Lower leg skin (tissue), 4 donors: ENCODE measurements at places on chromosomes 6 and 20. TPM values are rescaled to one million over a fixed set of nuclear protein-coding genes. Genes with fewer than 3 reads are reported as not detected.

FAM184A gene
- 0.57 TPM for total RNA-seq

MLIP gene
- total RNA-seq = 20.6 TPM

TBC1D32 gene
- total RNA-seq = 7.9 TPM

GNRH2 gene
- not detected for total RNA-seq

PHACTR1 gene
- total RNA-seq = 1.5 TPM

SNAI1 gene
- 1.3 TPM for total RNA-seq

CAGE1 gene
- not detected for total RNA-seq

KCNK5 gene
- total RNA-seq = 73.4 TPM

TRAPPC3L gene
- not detected for total RNA-seq

SNX9 gene
- 59.5 TPM for total RNA-seq

CCDC170 gene
- 1.1 TPM for total RNA-seq

SIM1 gene
- total RNA-seq = 0.66 TPM

LIN28B gene
- not detected for total RNA-seq

ZNF165 gene
- 3.1 TPM for total RNA-seq

DNA sequence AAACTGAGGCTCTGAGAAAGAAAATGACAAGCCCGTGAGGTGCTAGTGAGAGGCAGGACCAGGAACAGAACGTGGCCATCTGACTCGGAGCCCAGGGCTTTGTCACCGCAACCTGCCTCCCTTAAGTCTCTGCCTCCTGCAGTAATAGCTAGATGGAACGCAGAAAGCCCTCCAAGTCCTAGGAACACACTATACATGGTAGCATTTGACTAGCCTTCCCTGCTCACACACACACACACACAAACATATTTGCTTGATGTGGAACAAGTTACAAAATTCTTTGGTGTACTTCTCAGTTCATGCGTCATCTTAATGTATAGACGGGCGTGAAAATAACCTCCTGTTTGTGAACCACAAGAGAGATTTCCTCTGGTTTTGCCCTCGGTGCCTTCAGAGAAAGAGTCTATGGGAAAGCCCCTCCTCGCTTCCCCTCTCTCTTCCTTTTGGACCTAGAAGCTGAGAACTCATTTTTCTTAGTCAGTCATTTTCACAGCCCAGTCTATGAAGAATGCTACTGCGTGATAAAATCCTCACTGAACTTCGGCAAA, 38.8 kb downstream of the C6orf52 start:
- DNase-seq = no peak

DNA sequence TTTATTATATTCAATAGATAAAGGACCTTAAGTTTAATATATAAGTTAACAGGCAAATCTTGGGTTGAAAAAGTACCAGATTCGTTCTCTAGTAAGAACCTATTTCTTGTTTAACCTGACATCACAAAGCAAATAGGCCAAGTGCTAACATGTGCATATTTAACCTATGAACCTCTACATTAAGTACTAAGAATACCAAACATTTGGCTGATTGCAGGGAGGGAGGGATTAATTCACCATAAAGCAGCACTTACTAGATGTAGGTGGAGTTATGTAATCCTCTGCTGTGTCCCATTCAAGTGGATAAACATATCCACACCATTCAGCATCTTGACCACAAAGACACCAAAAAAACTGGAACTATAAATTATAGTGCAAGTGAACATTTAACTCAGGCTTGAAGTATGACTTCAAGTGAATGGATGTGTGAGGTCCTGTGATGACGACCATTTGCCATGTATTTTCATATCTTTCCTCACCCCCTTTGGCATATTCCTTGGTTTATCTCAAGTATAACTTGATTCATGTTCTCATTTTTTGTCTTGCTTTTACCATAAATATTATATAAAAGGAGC, 10.2 kb downstream of the STX11 start:
- no peak for DNase-seq

DNA sequence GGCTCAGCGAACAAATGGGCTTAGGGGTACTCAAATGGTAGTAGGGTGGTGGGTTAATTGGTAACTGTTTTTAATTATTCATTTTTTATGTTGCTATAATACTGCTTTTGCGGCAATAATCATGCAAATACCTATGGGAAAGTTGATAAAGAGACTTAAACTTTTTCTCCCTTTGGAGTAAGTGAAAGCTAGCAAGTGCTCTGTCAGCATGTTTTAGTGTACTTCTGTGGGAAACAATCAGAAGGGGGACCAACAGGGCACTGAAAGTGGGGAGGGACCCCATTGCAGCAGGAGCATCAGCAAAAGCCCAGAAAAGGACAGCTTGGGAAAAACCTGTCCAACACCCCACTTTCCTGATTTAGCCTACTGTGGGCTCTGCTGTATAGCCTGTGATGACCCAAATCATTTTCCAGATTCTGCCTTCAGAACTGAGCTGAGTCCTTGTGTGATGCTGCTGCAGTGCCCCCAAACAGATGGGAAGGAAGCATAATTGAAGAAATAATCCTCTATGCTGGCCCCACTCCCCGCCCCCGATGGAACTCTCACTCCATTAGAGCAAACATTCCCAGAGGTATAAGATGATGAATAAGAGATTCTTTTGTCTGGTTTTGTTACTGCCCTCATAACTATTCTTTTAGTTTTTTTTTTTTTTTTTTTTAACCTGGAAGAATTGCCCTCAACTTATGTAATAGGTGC, 322.8 kb downstream of the CD83 start:
- no peak for DNase-seq

DNA sequence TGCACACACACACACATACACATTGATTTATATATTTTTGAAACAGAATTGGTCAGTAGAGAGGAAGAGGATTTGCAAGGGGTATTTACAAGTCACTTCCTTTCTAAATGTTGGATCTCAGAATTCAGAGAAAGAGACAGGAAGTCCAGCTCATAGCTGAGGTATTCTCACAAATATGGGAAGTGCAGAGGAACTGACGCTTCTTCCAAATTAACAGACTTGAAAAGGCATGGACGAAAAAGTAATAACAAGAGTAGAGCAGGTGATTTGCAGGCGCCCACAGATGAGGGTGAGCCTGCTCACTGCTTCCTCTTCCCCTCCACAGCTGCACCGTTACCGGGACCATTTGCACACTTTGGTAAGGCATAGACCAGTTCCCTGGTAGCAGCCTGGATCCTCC, 246.4 kb downstream of the PHACTR1 start:
- no peak for DNase-seq

- DNase-seq = no peak
These were observed 306.5 kb upstream of the SPTLC3 start for GRCh38 chr20:12702312-12702711.

- DNase-seq = peak; percentile 61
These were observed 20.7 kb downstream of the SYNJ2 start for GRCh38 chr6:158002249-158002950.

- DNase-seq = no peak
These were observed 32.3 kb upstream of the SCUBE3 start for GRCh38 chr6:35181308-35181932.

GRCh38 chr6:159981071-159981402, 12.2 kb downstream of the IGF2R start:
- no peak for DNase-seq

GRCh38 chr6:34484899-34485298, 19.0 kb downstream of the PACSIN1 start:
- no peak for DNase-seq

- DNase-seq = no peak
These were observed 481.9 kb downstream of the GJA1 start for GRCh38 chr6:121917263-121917829.

DNA sequence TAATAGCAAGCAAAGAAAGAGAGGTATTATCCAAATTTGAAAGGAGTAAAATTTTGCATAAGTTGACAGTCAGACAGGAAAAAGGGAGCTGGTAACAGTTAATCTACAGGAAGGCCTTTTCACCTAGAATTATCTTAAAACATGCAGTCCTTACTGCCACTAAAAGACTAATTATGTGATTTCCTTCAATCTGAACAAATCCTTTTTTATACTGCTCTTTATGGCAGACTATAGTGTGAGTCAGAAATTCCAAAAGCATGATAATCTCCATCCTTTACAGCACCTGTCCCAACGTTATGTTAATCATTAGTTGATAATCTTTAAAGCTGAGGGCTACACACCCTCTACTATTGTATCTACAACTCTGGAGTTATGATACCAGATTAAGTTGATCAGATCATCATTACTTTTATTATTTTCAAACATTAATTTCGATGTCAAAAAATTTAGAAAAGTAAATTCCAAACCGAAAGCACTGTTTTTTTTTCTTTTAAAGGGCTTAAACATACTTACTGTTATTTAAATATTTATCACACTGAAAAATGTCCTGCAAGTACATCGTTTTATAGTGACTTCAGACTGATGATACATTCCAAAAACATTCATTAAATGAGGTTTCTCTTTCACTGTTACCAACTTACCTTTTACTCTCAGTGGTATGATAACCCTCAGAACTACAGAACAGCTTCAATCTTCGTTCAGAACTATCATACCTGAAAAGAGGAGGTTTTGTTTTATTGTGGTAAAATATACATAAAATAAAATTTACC, 33.2 kb upstream of the AKAP7 start:
- no peak for DNase-seq

- no peak for DNase-seq
These were observed 55.2 kb upstream of the NOX3 start for GRCh38 chr6:155510879-155511278.

GRCh38 chr20:59518881-59519706, 85.2 kb upstream of the PHACTR3 start:
- DNase-seq = peak; percentile 76

GRCh38 chr6:44122801-44123200, 4.5 kb downstream of the MRPL14 start:
- DNase-seq = no peak

DNA sequence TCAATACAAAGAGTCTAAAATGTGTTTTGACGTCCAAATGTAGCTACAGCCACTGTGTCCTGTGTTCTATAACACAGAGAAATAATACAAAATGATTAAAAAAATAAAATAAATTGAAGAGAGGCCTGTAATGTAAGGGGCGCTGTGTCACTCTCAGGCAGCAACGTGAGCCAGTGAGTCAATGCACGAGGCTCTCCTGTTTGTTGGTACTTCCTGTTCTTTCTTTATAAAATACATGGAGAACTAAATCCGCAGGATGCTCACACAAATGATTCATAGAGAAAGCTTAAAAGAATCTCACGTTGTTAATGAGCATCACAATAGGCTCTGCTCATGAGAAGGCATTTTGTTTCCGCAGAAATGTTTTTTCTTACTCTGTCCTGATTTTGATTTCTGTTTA, 635.0 kb upstream of the AGPAT4 start:
- DNase-seq = no peak

- DNase-seq = no peak
These were observed 20.2 kb upstream of the FHL5 start for GRCh38 chr6:96542702-96543101.

DNA sequence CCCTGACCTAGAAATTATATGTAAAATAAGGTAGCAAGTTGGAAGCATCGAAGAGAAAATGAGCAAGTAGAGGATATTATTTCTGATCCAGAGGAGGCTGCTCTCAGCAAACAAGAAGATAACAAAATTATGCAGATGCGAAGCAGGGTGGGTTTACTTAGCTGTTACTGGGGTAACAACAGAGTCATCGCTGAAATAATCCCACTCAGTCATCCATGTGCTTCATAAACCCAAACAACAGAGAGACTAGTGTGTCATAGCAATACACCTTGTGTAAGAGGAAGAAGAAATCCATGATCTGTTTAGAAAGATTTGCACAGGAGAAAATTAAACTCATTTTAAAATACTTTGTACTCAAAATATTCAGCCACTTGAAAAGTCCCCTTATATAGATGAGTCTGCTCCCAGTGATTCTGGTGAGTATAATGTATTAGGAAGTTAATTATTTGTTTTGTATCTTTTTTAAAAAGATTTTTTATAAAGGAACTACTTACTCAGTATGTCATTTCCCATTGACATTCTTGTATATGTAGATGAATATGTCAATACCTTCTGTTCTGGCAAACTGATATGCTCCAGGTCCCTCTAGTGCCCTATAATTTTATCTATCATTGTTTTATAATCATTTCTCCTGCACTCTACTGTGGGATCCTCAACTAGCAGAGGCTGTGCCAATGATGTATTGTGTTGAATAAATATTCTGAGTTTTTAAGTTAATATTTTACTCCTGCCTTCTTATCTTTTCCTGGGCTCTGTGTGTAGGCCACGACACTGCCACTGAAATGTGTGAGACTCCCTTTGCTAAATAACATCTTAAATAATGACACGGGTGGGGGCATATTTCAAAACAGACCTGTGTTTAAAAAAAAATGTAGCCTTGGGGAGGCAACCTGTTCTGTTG, 8.6 kb upstream of the HIVEP2 start:
- DNase-seq = no peak

- no peak for DNase-seq
These were observed 11.5 kb downstream of the ITPR3 start for GRCh38 chr6:33632558-33633039.

GRCh38 chr6:3471711-3472110, 14.9 kb upstream of the SLC22A23 start:
- no peak for DNase-seq

DNA sequence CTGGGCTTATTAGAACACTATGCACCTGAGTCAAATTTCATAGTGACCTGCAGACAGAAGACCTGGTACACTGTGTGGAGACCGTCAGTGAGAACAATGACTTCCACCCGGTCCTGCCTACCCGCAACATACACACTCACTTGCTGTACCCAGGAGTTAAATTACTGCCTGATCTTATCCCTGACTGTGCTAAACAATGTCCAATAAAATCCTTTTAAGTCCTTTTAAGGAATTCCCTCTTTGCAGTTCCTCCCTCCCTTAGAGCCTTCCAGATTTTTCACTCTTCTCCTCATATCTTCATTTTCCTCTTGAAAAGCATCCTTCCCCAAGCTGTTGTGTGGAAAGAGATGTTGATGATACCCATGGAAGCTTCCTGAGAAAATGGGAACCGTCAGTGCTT, 3.4 kb upstream of the KCNG1 start:
- no peak for DNase-seq

DNA sequence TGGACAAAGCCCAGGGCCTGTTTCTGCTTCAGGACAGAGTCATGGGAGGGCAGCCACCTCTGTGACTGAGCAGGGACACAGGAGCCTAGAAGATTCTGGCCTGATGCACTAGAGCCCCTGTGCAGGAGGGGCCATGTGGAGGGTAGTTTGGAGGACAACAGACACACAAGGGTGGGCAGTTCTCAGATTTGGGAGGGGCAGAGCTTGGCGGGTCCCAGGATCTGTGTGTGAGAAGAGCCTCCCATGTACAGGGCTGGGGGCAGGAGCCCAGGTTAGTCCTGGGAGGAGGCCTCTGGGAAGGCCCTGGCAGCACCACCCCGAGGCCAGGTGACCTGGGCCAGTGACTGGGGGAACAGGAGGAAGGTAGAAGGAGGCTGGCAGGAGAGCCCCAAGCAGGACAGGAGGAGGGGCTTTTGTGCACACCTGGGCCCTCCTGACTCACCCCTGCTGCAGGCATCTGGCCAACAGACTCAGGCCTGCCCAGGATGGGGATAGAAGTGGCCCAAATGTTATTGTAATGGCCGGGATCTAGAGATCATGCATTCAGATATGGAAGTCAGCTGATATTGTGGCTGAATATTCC, 1.4 kb upstream of the ULBP3 start:
- no peak for DNase-seq

DNA sequence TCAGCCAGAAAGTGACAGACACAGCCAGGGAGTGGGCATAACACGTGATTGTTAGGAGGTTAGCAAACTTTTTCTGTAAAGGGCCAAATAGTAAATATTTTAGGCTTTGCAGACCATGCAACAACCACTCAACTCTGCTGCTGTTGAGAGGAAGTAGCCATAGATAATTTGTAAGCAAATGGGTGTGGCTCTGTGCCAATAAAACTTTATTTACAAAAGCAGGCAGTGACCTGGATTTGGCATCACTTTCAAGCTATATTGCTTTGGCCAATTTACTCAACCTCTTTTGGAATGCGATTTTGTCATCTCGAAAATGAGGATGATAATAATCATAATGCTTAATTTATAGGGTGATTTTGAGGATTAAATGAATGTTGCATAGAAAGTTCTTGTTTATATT, 152.6 kb downstream of the TSHZ2 start:
- DNase-seq = no peak
